ENCODE measurements at places on chromosomes 7 and 10. TPM values are rescaled to one million over a fixed set of nuclear protein-coding genes. Genes with fewer than 3 reads are reported as not detected.
A peak's percentile ranks its signal among the peaks of the same experiment; 100 is the strongest.

- no peak for DNase-seq
Measured at GRCh38 chr10:47412869-47413268, 28.8 kb upstream of the ZNF488 start.

GRCh38 chr7:46784732-46785131 is 797.2 kb downstream of the TNS3 start:
- no peak for DNase-seq

- no peak for DNase-seq
Measured at GRCh38 chr7:28408105-28408959, 4.0 kb upstream of the CREB5 start.

GRCh38 chr7:123711832-123712293 is 36.9 kb downstream of the WASL start:
- no peak for DNase-seq

DNA sequence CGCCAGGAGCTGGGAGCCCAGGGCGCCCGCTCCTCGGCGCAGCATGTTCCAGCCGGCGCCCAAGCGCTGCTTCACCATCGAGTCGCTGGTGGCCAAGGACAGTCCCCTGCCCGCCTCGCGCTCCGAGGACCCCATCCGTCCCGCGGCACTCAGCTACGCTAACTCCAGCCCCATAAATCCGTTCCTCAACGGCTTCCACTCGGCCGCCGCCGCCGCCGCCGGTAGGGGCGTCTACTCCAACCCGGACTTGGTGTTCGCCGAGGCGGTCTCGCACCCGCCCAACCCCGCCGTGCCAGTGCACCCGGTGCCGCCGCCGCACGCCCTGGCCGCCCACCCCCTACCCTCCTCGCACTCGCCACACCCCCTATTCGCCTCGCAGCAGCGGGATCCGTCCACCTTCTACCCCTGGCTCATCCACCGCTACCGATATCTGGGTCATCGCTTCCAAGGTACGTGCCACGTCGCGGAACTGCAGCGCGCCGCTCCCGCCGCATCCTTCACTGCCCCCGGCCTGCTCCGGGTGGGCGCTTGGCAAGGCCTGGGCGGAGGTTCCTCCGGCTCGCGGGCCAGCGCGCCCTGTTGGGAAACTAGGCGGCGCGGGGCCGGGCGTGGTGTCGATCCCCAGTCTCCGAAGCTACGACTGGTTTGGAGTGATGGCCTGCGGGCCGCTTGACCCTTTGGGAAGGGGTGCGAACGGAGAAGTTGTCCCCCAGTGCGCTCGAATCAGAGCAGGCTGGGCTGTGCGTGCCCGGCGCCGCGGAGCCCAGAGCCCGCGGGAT is 868 bp downstream of the EMX2 start:
- peak; percentile 73 for DNase-seq

DDC gene
- total RNA-seq: not detected

Data from spleen (tissue), 13 donors.